Breast epithelium (tissue), 4 donors: ENCODE measurements at places on chromosomes 5 and 9.

- DNase-seq, result no peak
Measured at GRCh38 chr5:147635882-147636728, 126.2 kb upstream of the DPYSL3 start.

DNA sequence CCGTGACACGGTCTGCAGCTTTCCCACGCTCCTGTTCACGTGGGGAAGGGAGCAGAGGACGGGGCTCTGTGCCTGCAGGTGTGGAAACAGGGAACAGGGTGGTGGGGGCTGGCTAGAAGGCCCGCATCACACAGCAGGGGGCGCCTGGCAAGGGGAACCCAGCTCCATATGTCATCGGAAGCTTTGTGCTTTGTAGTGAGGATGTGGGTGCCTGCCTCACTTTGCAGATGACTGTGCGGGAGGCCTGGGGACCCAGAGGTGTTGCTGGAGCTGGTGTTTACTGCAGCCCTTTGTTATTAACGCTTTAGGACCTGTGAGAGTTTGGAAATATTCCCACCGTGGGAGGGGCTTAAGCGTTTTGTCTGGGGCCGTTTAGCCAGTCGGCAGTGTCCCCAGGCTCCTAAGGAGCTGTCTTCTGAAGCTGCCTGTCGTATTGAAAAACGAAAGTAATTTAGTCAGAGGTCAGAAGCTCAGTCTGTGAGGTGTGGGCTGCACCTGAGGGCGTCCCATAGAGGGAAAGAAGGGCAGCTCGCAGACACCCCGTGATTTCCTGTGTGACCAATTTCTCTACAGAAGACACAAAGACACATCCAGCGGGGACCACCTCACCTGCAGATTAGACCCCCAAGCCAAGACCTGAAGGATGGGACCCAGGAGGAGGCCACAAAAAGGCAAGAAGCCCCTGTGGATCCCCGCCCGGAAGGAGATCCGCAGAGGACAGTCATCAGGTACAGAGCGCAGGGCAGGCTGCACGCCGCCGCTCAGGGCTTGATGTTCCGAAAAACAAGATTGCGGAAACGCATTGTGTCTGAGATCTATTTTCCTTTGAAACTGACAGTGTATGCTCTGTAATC, 9.1 kb downstream of the MAN1B1 start:
- no peak for DNase-seq

DNA sequence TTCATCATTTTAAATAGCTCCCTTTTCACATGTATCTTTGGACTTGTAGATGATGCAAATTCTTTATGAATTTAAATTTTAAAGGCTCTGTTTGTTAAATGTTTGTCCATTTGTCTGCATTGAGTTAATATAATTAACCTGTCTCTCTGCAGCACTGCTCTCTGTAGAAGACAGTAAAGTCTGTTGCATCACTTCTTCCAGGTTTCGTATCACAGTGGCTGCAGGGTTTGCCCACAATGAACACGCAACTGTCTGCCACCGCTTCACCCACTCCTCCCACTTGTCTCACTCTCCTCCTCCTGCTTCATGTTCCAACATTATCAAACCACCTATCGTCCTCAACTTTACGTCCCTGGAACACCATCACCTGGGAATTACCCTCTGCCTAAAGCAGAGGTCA, 231.3 kb upstream of the SLC30A5 start:
- no peak for DNase-seq

DNA sequence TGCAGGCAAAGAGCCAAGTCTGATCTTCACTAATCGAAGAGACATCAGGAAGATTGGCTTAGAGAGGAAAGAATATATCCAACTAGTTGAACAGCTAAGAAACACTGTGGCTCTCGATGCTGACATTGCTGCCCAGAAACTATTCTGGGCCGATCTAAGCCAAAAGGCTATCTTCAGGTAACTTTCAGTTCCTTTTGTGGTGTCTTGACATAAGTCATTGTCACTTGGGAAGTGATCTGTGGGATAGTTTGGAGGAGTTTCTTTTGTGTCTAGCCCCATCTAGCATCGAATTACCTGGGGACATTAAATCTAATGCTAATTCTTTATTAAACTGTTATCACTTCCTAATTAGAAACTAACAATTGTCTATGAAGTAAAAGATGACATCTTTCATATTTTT, 24.0 kb downstream of the VLDLR start:
- DNase-seq, result no peak

- no peak for DNase-seq
Measured at GRCh38 chr9:104843644-104844240, 79.8 kb downstream of the NIPSNAP3B start.

DNA sequence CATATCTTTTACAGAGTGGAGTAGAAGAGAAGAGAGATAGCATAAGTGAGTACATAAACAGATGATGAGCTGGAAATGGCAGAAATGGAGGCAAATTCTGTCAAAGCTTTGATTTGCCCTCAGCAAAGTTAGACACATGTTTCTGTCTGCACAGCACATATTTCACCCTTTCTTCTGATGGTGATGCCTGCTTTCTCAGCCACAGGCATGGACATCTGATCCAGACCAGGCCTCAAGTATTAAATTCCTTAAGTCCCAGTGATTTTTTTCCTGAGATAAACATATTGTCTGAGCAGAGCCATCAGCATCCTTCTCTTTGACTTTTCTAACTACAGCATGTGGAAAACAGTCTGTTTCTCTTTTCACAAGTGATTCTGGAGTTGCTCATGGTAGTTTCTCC, 409.8 kb downstream of the MAN2A1 start:
- no peak for DNase-seq

DNA sequence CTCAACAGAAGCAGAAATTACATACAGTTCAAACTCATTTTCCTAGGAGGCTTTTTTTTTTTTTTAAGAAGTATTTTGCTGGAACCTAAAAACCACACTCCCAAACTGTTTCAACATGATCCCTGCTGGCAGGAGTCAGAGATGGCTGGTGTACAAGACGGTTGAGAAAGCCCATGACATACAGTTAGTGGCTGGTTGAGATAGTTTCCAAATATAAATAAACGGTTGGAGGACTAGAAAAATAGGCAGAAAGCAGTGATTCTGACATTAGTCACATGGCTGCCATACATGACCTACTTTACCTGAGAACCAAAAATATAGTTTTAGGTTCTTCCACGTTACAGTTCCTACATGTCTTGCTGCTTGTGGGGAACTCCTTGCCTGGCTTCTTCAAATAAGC, 31.7 kb upstream of the BASP1 start:
- no peak for DNase-seq

DNA sequence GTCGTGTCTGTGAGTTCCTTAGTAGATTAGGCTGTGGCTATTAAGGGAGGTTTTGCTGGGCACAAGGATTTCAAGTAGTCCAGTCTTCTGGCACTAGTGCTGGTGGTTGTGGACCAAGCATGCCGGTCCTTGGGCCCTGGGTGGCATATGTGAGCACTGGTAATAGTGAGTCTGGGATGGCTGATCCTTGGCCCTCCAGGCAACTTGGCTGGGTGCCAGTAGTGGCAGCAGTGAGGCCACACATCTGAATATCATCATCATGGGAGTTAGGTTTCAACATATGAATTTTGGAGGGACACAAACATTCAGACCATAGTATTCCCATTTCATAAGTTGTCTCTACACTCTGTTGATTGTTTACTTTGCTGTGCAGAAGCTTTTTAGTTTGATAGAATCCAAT, 25.3 kb upstream of the APBA1 start:
- DNase-seq, result no peak

- no peak for DNase-seq
Measured at GRCh38 chr5:63408984-63409383, 553.3 kb downstream of the HTR1A start.

- peak; percentile 54 for DNase-seq
Measured at GRCh38 chr5:756865-757345, 27.6 kb downstream of the ZDHHC11B start.

GRCh38 chr5:132760601-132761317, 13.5 kb downstream of the CCNI2 start:
- peak; percentile 36 for DNase-seq

GRCh38 chr5:58156973-58157701, 302.7 kb downstream of the PLK2 start:
- DNase-seq, result no peak

- DNase-seq, result no peak
Measured at GRCh38 chr9:82532504-82533180, 530.3 kb downstream of the RASEF start.

GRCh38 chr5:139492700-139493192, 10.2 kb upstream of the STING1 start:
- no peak for DNase-seq
